ENCODE measurements at places on chromosomes 3 and 15.

GRCh38 chr3:37992271-37993066 lies 1.9 kb downstream of the VILL start:
- DNase-seq: no peak

- no peak for DNase-seq
Observed at GRCh38 chr3:4749567-4750002, 229.7 kb upstream of the BHLHE40 start.

- DNase-seq: no peak
Observed at GRCh38 chr3:64152676-64153466, 72.4 kb downstream of the PRICKLE2 start.

GRCh38 chr3:194028434-194029004 lies 107.4 kb upstream of the HES1 start:
- DNase-seq: no peak

DNA sequence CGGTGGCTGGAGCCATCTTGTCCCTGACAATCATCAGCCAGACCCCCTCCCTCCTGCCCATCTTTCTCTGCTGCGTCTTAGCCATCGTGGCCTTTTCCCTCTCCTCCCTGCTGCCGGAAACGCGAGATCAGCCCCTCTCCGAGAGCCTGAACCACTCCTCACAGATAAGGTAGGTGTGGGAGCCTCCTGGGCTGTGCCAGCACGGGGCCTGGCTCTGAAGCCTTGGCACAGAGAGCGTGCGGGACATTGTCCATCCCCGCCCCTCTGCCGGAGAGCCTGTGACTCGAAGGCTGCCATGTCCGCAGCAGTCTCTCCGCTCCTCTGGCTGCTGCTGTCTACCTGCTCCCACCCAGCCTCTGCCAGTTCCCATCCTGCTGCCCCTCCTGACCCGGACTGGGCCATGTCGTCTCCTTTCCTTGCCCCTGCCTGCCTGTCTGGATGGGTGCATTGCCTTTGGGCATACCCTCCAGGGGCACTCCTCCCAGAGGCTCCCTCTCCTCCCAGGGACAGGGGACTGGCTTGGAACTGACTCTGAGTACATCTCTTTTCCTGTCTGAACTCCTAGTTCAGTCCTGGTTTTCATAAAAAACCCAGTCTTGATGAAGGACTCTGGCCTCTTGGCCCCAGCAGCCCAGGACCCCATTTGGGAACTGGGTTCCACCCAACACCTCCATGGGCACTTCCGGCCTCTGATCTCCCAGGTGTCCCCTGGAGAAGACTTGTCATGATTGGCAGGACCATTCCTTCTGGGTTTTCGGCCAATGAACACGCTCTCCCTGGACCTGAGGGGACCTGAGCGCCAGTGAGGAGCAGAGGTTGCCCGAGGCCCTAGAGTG lies 30.0 kb upstream of the XYLB start:
- DNase-seq: no peak

GRCh38 chr15:74633781-74634180 lies 18.1 kb downstream of the CLK3 start:
- no peak for DNase-seq

DNA sequence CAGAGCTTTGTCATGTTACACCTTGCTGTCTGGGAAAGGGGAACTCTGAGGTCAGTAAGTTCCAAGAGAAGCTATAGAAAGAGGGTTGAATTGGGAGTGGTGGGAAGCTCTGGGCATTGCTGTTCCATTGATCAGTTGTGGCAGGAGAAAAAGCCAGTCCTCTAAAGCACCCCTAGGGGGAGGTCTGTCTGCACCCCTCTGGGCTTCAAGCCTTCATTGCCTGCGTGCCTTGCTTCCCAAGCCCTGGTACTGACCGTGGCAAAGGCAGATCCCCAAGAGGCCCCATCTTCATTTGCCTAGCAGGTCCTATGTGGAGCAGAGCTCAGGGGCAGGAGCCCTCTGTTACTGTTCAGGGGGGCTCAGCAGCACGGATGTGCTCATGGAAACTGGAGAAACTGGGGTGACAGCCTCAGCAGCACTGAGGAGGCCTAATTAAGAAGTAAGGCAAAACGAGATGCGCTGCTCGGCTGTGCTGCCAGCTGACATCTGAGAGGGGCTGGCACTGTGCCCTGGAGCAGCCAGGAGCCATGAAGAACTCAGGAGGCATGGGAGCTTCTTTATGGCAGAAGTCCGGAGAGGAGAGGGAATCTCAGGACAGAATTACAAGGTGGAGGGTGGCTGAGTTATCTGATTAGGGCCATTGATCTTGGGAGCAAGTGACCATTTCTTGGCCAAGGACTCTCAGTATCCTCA lies 270.9 kb downstream of the RPLP1 start:
- DNase-seq: no peak

GRCh38 chr3:74469151-74469550 lies 145.3 kb downstream of the CNTN3 start:
- no peak for DNase-seq
